ENCODE measurements at places on chromosomes 6 and 20.

GRCh38 chr6:16355699-16356446 is 117.5 kb downstream of the GMPR start:
- no peak for DNase-seq

- DNase-seq = no peak
Measured at GRCh38 chr20:10067321-10067720, 32.5 kb downstream of the ANKEF1 start.

- no peak for DNase-seq
Measured at GRCh38 chr6:4466261-4466660, 309.9 kb upstream of the CDYL start.

DNA sequence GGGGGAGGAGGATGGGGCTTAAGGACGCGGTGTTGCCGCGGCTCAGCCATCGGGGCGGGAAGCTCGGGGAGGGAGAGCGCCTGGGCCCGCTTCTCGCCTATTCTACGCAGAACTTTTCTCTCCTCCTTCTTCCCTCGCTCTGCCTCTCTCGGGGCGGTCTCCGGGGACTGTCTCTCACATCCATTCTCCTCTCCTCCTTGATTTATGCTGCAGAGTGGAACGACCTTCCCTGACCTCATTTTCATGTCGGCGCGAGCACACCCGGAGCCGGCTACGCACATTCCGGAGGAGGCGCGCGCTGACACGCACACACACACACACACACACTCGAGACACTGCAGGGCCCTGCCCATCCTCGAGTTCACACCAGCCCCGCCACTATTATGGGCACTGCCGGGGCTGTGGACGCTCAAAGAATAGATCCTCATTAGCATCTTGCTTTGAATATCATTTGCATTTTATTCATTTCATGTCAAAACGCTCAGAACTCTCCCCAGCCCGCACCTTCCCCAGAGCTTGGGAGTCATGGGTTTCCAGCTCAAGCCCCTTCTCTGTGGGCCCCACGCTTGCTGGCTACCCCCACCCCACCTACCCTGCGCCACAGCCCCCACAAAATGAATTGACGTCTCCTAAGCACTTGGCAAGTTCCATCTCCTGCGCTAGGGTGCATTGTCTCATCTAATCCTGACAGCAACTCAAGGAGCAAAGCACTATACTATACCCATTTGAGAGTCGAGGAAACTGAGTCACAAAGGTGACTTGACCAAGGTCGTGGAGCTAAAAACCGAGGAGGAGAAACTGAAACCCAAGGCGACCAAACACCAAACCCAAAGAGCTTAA is 36.8 kb downstream of the NCR2 start:
- no peak for DNase-seq

DNA sequence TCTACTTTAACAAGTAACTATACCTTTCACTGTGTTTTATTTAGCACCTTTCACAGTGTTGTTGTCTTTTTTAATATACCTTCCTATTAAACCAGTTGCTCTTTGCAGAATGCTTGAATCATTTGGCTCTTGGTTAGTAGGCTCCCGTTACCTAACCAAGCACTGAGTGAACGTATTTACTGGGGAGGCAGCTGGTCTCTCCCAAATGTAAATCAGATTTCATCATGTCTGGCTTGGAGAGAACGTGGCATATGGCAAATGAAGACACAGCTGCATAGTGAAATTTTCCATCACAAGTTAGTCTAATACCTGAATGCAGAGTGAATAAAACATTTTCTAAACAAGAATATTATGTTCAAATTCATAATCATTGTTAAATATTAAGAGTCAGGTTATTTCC is 12.4 kb downstream of the HTR1E start:
- no peak for DNase-seq

DNA sequence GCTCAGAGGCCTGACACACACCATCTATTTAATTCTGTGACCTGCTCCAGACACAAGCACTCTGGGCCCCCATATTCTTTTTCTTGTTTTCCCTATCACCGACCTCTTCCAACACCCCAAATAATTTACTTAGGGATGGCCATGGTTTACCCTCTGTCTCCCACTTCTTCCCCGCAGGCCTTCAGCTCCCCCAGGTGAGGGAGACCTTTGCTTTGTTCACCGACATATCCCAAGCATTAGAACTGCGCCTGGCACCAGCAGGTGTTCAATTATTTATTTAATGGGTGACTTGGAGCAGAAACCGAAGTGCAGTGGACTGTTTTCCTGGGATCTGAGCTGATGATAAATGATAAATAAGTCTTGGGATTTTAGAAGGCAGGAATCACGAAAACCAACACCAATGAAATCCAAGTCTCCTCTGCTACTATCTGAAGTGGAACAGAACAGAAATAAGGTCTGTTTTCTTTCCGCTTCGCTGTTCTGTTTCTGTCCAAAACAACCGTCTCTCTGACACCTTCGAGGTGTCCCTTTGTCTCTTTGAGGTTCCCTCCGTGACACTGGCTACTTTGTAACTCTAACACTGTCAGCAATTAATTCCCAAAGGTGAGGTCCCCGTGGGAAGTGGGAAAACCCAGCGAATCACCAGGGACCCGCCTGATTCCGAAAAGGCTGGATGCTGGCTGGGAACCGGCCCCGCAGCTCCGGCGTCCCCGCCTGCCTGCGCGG is 1.1 kb upstream of the RIN2 start:
- DNase-seq = no peak

DNA sequence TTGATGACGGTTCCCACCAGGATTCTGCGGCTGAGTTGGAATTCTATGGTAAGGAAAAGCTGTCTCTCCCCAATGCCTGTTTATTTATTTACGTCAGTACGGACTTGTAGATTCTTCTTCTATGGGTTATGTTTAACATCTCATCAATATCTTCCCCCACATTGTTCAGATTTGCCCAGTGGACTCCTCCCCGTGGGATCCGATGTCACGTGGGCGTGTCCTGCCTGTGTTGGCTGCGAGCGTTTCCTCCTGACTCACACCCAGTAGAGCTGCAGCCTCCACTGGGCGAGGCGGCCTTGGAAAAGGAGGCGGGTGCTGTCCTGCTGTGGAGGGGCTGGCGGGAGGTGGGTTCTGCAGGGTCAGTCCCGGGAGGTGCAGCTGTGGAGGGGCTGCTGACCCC is 46.8 kb upstream of the SLCO4A1 start:
- DNase-seq = no peak

DNA sequence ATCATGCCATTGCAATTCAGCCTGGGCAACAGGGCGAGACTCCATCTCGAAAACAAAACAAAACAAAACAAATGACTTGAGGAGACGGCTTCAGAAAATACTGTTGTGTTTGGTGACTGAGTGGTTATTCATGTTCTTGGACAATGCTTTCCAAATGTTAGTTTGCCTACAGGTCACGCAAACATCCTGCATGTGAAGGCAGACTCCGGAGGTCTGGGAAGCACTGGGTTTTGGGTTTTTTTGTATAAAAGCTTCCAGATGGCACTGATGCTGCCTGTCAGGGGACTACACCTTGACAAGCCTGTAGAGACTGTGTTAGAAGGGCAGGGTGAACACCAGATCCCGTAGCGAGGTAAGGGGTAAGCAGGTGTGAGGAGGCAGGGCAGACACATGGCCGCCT is 81.7 kb downstream of the THBS2 start:
- DNase-seq = no peak

GRCh38 chr20:20520776-20521175 is 152.9 kb downstream of the INSM1 start:
- DNase-seq = no peak

- no peak for DNase-seq
Measured at GRCh38 chr20:50655311-50655880, 35.9 kb downstream of the RIPOR3 start.

DNA sequence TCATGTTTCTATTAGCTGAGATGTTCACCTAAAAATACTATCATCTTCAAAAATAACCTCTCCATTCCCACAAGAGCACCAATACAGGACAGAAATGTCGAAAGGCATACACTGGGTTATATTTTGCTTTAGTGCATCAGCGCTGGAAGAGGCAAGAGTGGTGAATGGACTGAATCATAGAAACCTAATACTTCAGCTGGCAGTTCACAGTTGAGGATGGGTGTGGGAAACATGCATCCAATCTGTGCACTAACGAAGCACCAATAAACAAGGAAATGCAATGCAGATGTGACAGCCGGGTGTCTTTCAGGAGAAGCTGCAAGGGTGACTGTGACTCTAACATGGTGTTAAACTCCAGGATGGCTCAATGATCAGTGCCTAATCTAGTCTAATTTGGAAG is 365.8 kb downstream of the ESR1 start:
- DNase-seq = no peak

GRCh38 chr20:34300256-34300806 is 2.8 kb downstream of the AHCY start:
- no peak for DNase-seq

- no peak for DNase-seq
Measured at GRCh38 chr6:109225946-109226345, 130.6 kb downstream of the CEP57L1 start.

Measured in CD4-positive, alpha-beta T cell treated with Interleukin-4 for 4 hours (primary cell).